ENCODE measurements at places on chromosomes 3 and 15. TPM values are rescaled to one million over a fixed set of nuclear protein-coding genes. Genes with fewer than 3 reads are reported as not detected.

The SH3GL3 gene
- total RNA-seq: not detected

- DNase-seq: no peak
Measured at GRCh38 chr3:53009826-53010539, 35.9 kb downstream of the SFMBT1 start.

DNA sequence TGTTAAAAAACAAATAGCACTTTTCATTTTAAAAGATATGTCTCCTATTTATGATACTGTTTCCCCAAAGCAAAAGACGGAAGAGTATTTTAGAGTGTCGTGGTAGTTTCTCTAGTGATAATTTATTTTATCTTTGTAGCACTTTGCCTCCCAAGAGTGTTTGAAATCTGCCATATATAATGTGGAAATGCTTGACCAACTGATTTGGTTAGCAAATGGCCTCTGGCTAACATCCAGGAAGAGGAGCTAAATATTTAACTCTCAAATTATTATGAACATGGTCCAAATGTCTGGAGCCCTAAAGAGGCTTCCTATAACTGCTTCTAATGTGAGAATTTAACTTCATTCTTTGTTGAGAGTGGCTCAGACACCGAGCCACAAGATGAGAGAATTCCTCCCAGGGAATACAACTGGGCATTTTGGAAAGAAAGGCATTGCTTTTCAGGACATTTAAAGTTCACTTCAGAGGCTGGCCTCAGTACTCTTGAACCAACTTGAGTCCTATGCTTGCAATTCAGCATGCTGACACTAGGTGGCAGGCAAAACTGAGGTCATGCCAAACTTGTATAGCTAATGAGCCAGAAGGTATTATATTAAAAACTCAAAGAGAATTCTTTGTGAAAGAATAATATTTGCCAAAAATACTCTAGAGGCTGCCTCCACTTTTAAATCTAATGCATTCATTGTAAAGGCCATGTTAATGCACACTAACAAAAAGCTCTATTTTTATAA lies 104.5 kb downstream of the RARB start:
- DNase-seq: no peak

GRCh38 chr3:185409957-185410356 lies 47.0 kb downstream of the MAP3K13 start:
- DNase-seq: no peak

DNA sequence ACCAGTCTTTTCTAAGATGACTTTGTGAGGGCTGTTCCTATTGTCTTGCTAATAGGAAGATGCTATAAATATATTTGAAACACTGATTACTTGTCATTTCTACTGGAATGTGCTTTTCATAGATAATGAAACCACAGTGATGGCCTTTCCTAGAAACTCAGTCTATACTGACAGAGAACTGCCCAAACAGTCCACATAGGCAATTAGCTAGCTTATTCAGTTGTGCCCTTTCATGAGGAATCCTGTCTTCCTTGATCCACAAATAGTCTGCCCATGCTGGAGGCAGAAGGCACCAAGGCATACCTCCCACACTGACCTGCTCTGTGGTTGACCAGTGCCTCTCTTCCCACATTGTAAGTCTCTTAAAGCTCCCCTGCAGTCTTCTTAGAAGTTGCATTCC lies 135.9 kb downstream of the CMSS1 start:
- DNase-seq: no peak

DNA sequence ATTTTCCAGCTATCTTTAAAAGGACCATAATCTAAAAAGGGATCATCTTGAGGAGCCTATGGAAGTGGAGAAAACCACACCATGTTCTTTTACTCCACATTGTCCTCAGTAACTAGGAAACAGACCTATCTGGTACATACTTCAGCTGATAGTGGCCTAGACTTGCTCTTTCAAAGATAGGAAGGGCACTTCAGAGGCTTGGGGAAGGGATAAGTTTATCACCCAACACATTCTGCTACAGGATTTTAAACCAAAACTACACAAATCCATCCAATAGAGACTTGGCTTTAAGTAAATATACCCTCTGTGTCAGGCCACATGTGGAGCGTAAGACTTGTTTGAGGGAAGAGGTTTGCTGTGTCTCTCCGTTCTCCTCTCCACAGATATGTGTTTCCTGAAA lies 35.4 kb downstream of the CP start:
- no peak for DNase-seq

The POLR2H gene
- total RNA-seq: 86.9 TPM

GRCh38 chr3:39376959-39377634 lies 6.1 kb upstream of the SLC25A38 start:
- DNase-seq: no peak

DNA sequence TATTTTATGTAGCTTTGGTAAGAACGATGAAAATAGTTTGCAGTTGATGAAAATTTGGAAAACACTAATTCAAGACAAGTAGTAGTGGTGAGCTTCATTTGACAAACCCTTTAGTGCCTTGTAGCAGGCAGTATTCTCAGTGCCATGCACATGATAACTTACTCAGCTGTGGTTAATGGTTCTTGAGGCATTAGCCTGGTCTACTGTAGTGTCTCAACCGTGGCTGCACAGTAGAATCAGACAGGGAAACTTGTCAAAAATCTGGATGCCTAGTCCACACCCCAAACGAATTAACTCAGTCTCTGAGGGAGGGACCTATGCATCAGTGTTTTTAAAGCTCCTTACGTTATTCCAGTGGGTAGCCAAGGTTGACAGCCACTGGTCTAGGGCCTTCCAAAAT lies 45.4 kb downstream of the PSMD6 start:
- DNase-seq: no peak

The FAM81A gene
- 0.36 TPM for total RNA-seq

The CLDN18 gene
- total RNA-seq: not detected

DNA sequence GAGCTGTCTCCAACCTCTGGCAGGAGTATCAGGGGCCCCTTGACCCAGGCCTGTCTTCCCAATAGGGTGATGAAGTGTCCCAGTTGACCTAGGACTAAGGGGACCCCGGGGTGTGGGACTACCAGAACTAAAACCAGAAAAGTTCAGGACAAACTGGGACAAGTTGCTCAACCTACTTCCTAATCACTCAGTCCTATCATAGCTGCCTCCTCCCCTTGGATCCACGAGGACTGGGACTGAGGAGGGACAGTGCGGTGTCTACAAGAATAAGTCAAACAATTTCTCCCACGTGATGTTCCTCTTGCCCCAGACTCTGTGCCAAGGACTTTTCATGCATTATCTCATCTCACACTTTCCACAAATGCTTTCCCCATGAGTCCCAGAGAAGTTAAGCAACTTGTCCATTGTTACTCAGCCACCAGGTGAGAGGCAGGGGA lies 49.4 kb upstream of the SLCO2A1 start:
- no peak for DNase-seq

- DNase-seq: no peak
Measured at GRCh38 chr15:41950127-41950483, 22.3 kb downstream of the EHD4 start.

- no peak for DNase-seq
Measured at GRCh38 chr3:167372138-167372537, 8.0 kb downstream of the ZBBX start.

DNA sequence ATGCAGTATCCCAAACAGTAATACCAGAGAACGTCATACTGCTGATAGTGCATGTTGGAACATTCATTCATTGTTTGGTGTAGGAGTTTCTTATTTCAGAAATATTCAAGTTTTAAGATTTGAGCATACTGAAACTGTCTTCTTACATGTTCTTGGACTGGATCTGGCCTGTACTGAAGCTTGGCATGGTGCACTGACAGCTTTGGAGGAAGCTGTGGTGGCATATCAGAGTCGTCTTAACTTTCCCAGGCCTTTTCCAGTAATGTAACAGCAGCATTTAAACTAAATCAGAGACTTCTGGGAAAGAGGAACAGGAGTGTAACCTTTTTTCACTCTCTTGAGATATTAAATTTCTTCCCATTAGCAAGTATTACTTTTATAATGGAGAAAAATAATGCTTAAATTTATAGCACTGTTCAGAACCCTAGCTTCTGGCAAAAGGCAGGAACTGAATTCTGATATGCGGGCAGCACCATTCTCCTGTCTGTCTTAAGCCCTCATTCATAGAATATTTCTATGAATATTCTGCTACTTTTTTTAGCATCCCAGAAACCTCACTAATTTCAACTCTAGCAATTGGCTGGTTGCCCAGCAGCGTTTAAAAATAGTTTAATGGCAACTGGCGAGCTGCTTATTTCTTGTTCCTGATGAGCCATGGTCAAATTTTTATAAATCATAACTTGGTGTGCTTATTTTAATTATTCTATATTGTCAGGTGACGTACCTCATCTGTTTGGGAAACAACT lies 31.1 kb downstream of the DNAJC13 start:
- peak; percentile 66 for DNase-seq

DNA sequence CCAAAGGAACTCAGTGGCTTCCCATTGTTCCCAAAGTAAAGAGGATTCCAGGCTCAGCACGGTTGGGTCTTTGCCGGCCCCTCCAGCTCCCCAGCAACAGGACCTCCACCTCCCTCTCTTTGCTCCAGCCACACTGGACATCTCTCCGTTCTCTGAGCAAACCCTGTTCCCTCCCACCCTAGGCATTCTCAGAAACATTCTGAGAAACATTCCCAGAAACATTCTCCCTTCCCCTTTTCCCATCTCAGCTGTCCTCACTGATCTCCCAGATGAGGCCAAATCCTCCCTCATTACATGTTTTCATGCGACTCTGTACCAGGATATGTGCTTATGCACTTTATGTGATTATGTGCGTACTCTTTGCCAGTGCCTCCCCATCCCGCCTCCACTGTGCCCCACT lies 14.1 kb downstream of the CCDC33 start:
- no peak for DNase-seq

GRCh38 chr3:161070980-161071663 lies 34.0 kb downstream of the B3GALNT1 start:
- DNase-seq: no peak

- DNase-seq: no peak
Measured at GRCh38 chr3:24220859-24221657, 273.6 kb downstream of the THRB start.

DNA sequence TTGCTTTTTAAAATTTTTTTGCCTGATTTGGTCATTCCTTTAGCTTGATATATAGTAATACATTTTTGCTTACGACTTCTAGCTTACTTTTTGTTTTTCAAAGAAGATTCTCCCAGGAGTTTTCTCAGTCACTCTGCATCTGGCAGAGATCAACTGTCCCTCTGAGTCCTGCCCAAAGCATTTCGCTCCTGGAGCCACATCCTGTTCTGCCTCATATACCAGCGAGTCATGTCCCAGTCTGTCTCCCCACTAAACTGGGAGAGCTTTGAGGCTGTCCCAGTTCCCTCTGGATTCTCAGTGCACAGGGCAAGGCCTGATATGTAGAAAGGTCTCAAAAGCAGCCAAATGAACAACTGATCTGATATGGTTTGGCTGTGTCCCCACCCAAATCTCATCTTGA lies 326.3 kb downstream of the ARRDC4 start:
- no peak for DNase-seq

DNA sequence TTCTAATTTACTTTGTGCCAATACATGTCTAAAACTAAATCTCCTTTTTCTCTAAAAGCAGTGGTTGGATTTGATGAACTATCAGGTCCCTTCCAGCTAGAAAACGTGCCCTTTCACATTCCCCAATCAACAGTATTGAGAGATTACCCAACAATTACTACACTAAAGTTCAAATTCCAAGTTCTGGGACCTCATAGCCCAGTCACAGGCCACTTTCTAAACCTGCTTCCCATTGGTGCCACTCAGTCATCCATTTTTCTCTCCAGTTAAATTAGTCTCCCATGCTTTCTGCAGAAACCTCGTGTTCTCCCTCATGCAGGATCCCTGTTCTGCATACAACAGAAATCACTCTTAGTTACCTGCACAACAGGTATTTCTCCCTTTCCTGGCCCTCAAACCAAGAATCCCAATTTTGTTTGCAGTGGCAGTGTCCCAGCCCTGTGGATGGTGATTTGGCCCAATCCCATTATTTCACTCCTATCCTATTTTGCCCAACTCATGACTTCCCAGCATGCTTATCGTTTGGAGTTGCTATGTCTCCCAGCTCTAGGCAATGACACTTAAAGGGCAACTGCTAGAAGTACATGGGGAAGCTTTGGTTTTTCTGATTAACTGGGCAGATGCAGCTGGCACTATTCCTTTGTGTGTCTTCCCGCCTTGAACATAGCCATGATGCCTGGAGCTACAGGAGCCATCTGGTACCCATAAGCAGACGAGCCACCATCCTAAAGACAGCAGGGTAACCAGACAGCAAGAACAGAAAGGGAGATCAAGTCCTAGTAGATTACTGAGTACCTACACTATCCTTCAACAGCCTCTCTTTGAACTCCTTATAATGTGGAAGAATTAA lies 224.2 kb downstream of the MINAR1 start:
- DNase-seq: no peak

DNA sequence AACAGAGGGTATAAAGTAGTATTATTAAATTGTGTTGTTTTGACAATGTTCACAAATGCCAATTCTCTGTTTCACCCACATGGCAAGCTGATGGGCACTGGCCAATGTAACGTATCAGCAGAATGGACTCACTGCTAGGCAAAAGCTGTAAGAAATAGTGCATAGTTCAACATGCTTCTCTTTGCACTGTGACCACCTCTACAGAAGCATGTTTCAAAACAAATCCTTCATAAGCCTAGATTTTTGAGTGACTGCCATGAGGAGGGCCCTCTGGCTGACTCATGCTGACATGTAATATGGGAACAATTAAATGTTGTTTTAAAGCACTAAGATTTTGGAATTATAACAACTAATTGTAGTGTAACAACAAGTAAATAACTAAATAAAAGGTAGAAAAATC lies 3.2 kb downstream of the GBE1 start:
- no peak for DNase-seq

- no peak for DNase-seq
Measured at GRCh38 chr3:72998466-72998865, 1.9 kb downstream of the PPP4R2 start.

GRCh38 chr15:60389261-60390077 lies 8.3 kb downstream of the ANXA2 start:
- no peak for DNase-seq

The ALDH1L1 gene
- 48.8 TPM for total RNA-seq

DNA sequence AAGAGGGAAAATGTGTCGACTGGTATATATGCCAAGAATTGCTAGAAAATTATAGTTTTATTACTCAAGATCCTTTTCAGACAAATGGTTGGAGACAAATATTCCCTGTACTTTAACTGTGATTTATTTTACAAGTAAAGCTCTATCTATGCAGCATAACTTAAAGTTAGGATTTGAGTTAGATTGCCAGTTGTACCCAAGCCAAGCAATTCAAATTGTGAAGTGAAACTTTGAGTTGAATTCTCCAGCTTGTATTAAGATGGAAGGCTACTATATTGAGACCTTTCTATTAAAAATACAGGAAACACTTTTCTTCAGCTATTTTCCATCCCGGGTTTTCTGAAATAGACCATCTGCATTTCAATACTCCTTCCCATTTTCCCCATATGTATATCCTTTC lies 333.1 kb upstream of the RBMS3 start:
- no peak for DNase-seq
